ENCODE measurements at places on chromosomes 2 and 18. TPM values are rescaled to one million over a fixed set of nuclear protein-coding genes. Genes with fewer than 3 reads are reported as not detected.

The TTR gene
- not detected for total RNA-seq

The FHOD3 gene
- not detected for total RNA-seq

The IMPACT gene
- total RNA-seq, result 4.5 TPM

The ABCB11 gene
- not detected for total RNA-seq

The UBE2F gene
- total RNA-seq, result 146 TPM

The MTCL1 gene
- total RNA-seq, result 0.50 TPM

The EFHD1 gene
- 0.48 TPM for total RNA-seq

The IL1R1 gene
- 0.52 TPM for total RNA-seq

GRCh38 chr2:208101716-208102631 lies 22.4 kb downstream of the CRYGD start:
- no peak for DNase-seq

DNA sequence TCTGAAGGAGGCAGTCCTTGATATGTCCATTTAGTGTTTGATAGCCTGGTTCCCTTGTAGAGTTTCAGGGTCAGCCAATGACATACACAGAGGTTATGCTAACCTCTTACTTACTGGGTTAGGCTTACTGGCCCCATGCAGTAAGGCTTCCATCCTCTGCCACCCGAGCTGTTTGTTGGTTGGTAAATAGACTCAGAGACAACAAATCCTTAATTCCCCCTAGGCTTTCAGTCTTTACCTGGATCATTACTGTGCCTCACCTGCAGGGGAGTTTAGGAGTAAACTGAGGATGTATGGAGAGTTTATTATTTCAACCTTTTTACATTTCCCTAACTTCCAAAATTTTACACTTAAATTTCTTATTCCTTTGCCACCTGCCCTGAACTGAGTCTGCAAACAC lies 452.7 kb upstream of the HNMT start:
- no peak for DNase-seq

- no peak for DNase-seq
Observed at GRCh38 chr2:151114874-151115273, 146.8 kb downstream of the RBM43 start.

- no peak for DNase-seq
Observed at GRCh38 chr2:152846697-152847470, 128.5 kb downstream of the ARL6IP6 start.

- DNase-seq, result no peak
Observed at GRCh38 chr18:4270016-4270415, 185.1 kb downstream of the DLGAP1 start.

GRCh38 chr2:214410918-214411554 lies at the start of gene VWC2L:
TSS of gene VWC2L (plus strand) at chr2:214411054. CDS start at chr2:214414194, 3,140 bp downstream.
- DNase-seq, result peak; percentile 15

DNA sequence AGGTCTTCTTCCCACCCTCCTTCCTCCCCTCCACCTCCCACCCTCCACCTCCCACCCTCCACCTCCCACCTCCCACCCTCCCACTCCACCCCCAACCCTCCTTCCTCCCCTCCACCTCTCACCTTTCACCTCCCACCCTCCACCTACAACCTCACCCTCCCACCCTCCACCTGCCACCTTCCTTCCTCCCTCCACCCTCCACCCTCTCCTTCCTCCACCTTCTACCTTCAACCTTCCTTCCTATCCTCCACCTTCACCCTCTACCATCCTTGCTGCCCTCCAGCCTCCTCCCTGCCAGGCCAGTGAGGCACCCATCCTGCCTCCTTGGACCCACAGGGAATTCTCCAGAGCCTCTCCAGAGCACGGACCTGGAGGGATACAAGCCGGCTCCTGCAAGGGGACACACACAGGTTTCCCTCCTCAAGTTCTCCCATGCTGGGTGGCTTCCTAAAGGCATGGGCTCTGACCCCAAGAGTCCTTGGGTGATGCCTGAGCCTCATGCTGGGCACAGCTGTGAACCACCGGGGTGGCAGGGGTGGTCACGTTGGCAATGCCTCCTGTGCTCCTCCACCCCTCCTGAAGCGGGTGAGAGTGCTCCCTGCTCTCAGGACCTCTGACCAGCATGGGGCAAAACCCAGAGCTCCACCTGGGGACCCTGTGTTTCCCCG lies 293.0 kb downstream of the NDUFA10 start:
- DNase-seq, result no peak

- no peak for DNase-seq
Observed at GRCh38 chr2:61471905-61472805, 1.3 kb upstream of the USP34 start.

GRCh38 chr18:9860682-9861081 lies 25.1 kb upstream of the TXNDC2 start:
- no peak for DNase-seq

GRCh38 chr2:207662203-207662602 lies 37.0 kb upstream of the METTL21A start:
- DNase-seq, result no peak

GRCh38 chr2:19426941-19427340 lies 68.5 kb upstream of the OSR1 start:
- no peak for DNase-seq

DNA sequence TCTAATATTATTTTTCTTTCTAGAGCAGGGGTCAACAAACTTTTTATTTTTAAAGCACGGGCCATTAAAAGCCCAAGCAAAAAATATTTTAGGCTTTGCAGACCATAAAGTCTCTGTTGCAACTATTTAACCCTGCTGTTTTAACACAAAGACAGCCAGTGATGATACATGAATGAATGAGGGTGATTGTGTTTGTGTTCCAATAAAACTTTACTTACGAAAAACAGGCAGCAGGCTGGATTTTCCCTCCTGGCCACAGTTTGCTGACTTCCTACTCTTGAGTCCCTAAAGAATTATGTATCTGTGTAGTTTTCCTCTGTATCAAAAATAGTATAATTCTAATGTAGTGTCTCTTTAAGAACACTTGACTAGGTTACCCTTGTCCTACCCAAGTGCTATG lies 402.0 kb downstream of the ADCYAP1 start:
- no peak for DNase-seq

- no peak for DNase-seq
Observed at GRCh38 chr2:46983065-46983801, 67.6 kb upstream of the MCFD2 start.

GRCh38 chr2:97868986-97869721 lies 126.6 kb downstream of the TMEM131 start:
- DNase-seq, result no peak

- no peak for DNase-seq
Observed at GRCh38 chr2:85929096-85930050, 40.6 kb upstream of the ST3GAL5 start.

GRCh38 chr18:44473394-44474066 lies 207.2 kb upstream of the SETBP1 start:
- DNase-seq, result no peak

DNA sequence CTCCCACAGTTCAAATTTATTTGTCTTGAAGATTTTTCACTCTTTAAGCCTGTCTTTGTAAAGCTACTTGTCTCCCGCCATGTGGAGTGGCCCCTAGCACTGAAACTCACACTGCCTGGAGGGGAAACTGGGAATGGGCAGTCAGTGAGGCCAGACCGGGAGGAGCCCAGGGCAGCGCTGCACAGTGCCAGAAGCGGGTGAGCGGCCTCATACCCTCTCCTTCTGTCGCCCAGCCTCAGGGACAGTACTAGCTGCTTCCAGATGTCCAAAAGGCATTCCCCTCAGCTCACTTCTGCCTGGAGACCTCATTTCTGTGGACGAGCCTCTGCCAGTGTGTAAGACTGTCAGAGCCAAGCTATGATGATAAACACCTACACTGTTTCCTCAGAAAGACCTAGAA lies 79.9 kb downstream of the SEPTIN10 start:
- DNase-seq, result no peak

DNA sequence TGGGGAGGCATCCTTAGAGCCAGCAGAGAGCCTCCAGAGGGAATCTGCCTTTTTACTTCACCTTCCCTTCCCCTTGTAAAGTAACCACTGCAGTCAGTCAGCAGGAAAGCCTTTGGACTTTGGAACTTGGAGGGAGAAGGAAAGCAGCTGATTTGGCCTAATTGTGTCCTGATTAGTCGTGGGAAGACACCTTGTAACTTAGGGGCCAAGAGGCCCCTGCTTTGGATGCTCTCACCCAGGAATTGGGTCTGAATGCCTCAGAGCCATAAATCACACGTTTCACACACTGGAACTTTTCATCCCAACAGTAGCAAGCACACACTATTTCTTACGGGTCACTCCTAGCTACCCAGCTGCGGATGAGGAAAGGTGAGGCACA lies 81.0 kb upstream of the PPM1B start:
- no peak for DNase-seq

GRCh38 chr2:201909348-201909747 lies 103.0 kb downstream of the CDK15 start:
- no peak for DNase-seq

DNA sequence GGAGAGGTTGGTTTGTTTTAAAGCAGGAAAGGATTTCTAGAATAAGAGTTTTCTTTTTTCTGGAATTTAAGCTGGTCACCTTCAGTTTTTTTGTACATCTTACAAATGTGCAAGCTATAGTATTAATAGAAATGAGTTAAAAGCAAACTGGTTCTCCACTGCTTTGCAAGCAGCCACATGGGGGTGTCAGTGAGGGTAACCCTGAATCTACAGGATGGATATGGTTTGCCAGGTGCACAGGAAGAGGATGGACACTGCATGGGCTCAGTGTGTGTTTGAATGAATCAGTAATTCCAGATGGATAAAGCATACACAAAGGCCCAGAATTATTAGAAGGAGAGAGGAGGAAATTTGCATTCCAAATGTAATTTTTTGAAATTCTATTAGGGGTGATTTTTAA lies 89.0 kb downstream of the MAPRE2 start:
- DNase-seq, result no peak

DNA sequence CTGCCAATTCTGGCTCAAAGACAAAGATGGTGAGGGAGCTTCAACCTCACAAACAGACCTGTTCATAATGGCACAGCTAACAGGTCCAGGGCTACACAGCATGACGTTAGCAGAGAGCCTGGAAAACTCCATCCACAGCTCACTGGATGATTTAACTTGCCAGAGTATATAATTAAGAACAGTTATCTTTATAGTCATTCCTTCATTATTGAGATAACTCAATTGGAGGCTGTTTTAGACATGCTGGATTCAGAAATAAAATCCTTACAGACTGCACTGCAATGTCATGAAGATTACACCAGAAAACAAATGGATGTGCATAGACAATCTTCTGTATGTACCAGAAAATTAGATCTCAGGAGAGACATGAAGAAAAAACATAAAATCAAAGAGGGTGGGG lies 55.1 kb upstream of the LYPD1 start:
- DNase-seq, result no peak

GRCh38 chr2:205746420-205746785 lies 64.1 kb downstream of the NRP2 start:
- no peak for DNase-seq

GRCh38 chr18:27206411-27206810 lies 21.3 kb upstream of the CHST9 start:
- no peak for DNase-seq

- no peak for DNase-seq
Observed at GRCh38 chr2:109174626-109175349, 45.8 kb downstream of the SH3RF3 start.

DNA sequence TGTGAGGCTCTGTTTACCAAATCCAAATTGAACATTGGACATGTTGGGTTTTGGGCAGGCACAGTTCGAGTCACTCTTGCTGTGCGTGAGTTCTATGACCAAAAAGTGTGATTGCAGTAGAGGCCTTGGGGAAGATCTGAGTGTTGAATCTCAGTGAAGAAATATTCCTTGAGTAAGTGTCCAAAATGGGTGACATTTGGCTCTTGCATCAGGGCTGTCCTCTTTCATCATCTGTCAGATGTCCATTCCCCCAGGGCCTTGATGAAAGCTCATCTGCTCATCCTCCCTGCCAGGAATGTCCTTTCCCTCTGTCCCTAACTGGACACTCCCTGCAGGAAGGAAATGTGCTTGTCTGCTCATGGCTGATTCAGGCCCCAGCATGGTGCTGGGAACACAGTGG lies 6.4 kb upstream of the SFTPB start:
- no peak for DNase-seq

DNA sequence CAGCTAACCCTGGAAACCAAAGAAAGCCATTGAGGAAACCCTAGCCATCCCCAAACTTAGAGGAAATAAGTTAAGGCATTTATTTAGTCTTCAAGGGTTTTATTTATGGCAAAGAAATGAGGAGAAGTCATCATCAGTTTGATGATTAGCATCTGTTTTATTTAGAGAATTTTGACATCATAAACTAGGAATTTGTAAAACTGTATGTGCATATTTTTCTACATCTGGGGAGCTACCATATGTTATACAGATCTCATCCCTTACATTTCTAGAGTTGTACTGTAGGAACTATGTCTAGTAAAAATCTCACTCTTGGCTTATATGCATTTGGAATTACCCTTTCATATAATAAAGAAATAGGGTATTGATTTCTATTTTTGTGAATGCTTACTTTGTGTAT lies 48.7 kb downstream of the FMNL2 start:
- no peak for DNase-seq

- DNase-seq, result no peak
Observed at GRCh38 chr2:122748552-122749011, 993.1 kb downstream of the TSN start.

GRCh38 chr2:28567061-28567471 lies 71.2 kb downstream of the PLB1 start:
- DNase-seq, result peak; percentile 24

DNA sequence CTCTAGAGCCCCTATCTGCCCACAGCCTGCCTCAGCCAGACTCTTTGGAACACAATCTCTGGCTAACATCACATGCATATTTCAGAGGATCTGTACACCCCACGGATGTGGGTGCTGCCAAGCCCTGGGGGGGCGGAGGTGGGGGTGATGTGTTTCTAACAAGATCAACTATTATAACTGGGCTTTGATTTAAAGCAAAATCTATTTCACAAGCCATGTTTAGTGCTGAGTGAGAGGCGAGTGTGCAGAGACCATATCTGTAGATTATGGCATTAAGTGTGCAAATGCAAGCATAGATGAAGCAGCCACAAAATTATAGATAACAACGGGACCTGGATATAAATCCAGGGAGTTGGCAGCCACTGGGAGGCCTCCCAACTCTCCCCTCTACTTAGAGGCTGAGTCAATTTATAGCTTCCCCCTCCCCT lies 135.8 kb upstream of the SMAD2 start:
- DNase-seq, result no peak

DNA sequence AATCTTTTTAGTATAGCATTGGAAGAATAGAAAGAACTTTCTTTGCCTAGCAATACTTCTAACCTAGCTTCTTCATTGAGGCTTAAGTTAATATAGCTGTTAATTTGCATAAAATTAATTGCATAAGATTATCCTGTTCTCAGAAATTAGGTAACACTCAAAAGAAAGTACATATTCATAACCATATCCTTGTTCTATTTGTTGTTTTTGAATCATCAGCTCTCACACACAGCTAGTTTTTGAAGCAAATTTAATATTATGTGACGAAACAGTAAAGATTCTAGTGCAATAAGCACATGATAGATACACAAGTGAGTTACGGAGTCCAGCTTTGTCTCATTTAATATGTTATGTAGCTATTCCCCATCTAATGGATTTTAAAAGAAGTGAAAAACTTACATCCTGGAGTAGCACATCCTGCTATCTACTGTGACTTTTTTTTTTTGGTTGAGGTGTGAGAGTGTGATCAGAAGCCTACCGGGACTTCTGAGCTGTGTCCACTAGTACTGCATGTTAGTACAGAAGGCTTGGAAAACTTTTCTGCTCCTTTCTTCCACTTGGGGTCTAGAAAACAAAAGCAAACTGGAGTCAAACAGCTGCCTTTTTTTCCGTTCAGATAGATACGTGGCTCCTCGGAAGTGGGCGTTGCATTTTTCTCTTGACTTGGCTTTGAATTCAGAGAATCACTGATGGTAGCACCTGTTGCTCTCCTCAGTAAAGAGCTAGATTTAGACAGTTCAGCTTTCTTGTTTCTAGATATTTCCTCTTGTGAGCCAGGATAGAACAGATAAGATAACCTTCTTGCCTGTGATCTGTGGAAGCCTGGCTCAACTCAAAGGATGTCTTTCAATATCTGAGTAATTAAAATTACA lies 27.2 kb downstream of the KDM3A start:
- DNase-seq, result peak; percentile 40

Data from activated T-helper 2 cell treated with anti-CD3 and anti-CD28 coated beads, Interferon-gamma antibody, Interleukin-2, Interleukin-4, amounts not matched to agents 10 μg/mL and 5 μg/mL and 100 μg/mL, durations not matched to agents 14 hours and 24 hours and 36 hours (primary cell).